ENCODE measurements at places on chromosomes 6 and 20. TPM values are rescaled to one million over a fixed set of nuclear protein-coding genes. Genes with fewer than 3 reads are reported as not detected.

GRCh38 chr6:29679962-29680361, 990 bp downstream of the ZFP57 start:
- DNase-seq: no peak

DNA sequence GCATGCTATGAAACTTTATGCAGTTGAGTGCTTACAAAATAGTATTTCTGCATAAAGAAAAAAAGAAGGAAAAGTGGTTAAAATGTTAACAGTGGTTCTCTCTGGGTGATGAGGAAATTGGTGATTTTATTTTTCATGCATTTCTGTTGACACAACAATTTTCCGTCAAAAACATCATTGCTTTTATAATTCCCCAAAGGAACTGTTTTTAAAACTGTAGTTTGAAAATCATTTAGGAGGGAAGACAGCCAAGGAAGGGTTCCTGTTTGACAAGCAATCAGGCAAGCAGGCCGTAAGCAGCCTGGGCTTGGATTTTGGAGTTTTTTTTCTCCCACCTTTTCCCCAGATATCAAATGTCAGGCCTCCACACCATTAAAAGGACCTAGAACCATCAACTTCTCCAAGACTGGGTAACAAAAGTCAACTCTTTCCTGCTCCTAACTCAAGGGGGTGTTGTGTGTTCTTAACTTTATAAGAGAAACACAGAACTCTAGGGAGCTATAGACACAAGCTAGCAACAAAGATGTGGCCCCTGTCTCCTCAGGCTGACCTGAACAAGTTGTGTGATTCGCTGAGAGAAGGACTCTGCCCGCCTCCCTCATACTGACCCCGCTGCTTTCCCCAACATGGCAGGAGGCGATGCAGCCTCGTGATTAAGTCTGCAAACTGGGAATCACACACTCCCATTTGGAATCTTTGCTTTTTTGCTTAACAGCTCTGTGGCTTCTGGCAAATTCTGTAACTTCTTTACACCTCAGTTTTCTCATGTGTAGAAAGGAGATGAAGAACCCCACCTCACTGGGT, 146.6 kb downstream of the BCAS1 start:
- no peak for DNase-seq

DNA sequence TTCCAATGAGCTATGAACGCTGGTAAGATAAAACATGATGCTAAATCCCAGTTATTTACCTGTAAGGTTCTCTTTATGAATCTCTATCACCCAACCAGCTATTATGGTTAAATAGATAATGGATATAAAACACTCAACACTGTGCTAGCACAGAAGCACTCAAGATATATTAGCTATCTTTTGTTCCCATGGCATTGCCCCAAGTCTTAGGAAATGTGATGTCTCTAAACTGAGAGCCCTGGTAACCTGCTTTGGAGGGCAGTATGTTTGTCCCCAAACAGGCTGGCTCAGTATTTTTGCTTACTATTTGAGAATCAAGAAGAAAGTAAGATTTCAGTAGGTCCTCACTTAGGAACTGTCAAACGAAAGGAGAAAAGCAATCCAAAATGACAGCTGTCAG, 90.5 kb downstream of the BTBD9 start:
- no peak for DNase-seq

DNA sequence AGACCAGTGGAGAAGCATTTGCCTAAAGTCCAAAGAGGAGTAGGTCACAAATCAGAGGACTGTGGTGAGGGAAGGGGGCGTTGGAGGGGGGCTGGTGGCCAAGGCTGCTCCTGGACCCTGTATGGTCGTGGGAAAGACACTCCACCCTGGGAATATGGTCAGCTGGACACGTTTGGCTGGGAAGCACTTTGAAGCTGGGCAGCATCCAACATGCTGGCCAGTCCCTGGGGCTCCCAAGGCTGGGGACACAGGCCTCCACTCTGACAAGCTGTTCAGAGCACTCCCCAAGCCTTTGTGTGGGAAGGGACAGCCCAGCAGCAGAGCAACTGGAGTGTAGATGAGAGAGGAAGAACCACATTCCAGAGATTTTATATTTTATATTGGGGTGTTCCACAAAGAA, 203.2 kb downstream of the ANKRD60 start:
- no peak for DNase-seq

GRCh38 chr20:53926428-53927028, 143.9 kb downstream of the BCAS1 start:
- peak; percentile 45 for DNase-seq

GRCh38 chr6:2193931-2194330, 51.5 kb downstream of the GMDS start:
- DNase-seq: no peak

GRCh38 chr6:152750694-152751093, at the start of gene VIP:
VIP (plus strand) TSS chr6:152750797; CDS start chr6:152752178, 1,381 bp downstream.
- DNase-seq: no peak

GRCh38 chr6:29845405-29846006, 17.9 kb downstream of the HLA-G start:
- DNase-seq: peak; percentile 67

GRCh38 chr6:57021086-57021720, 25.3 kb upstream of the KIAA1586 start:
- DNase-seq: no peak

GRCh38 chr6:148771896-148772554, 25.2 kb downstream of the UST start:
- DNase-seq: no peak

DNA sequence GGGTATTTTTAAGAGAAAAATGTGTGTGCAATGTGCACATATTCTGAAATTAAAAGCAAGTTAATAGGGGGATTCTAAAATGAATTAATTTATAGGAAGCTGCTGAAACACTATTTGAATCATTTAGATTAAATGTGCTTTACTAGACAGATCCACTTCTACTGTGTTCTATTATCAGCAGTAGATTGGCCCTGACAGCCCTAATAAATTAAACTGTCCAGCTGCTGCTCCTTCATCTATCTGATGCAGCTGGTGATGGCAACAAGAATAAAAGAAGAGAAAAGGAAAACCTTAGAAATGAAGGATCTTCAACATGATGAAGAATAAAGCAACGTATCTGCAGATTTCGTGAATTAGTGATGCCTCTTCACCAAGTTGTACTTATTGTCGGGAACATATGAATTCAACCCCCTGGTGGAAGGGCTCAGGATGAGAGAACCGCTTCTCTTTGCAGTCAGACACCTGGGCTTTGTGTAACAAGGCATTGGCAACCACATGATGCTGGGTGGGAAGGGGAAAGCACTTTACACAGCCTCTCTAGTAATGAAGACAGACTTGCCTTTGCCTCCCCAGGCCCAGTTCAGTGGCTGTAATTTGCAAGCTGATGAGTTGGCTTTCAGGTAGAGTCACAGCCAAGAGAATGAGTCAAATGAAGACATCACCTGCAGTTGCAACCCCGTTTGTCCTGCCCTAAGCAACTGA, 94.4 kb downstream of the LAMP5 start:
- DNase-seq: no peak

- no peak for DNase-seq
Observed at GRCh38 chr6:46486181-46486580, 5.1 kb downstream of the RCAN2 start.

DNA sequence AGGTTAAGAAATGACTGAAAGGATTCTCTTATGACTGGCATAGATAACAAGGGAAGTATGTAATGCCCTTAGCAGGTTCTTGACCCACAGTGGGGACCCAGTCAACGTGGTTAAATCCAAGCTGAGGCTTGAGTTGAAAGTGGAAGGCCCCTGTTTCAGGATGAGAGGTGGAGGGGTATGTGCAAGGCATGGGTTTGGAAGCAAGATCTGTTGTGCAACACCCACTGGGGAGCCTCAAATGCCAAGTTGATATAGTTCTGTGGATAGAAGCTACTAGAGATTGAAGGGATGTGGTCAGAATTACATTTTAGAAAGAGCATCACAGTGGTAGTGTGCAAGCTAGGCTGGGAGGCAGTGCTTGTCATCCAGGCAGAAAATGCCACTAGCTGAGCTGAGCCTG, 5.1 kb downstream of the PABPC1L start:
- DNase-seq: peak; percentile 50

GRCh38 chr20:31446084-31446819, 5.8 kb downstream of the DEFB123 start:
- DNase-seq: no peak

GRCh38 chr6:127854009-127854408, 46.8 kb downstream of the THEMIS start:
- no peak for DNase-seq

- peak; percentile 25 for DNase-seq
Observed at GRCh38 chr6:72621291-72622093, at the start of gene KCNQ5. KCNQ5 (plus strand) TSS chr6:72622064.

DNA sequence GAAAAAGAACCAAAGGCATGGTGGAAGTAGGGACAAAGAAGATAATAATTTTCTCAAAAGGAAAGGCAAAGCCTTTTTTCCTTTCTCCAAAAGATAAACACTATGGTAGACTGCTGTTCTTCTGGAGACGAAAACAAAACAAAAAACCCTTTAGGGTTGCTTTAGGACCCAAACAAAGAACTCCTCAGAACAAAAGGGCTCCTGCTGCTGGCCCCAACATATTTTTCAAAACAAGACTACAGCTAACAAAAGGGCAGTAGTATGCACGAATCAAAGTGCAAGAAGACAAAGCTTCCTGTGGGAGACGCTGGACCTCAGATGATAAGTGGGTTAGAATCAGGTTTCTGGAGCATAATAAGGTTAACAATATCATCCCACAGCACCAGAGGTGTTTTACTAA, 15.8 kb downstream of the NCOA5 start:
- DNase-seq: no peak

GRCh38 chr6:20511852-20512251, 22.4 kb upstream of the CDKAL1 start:
- no peak for DNase-seq

DNA sequence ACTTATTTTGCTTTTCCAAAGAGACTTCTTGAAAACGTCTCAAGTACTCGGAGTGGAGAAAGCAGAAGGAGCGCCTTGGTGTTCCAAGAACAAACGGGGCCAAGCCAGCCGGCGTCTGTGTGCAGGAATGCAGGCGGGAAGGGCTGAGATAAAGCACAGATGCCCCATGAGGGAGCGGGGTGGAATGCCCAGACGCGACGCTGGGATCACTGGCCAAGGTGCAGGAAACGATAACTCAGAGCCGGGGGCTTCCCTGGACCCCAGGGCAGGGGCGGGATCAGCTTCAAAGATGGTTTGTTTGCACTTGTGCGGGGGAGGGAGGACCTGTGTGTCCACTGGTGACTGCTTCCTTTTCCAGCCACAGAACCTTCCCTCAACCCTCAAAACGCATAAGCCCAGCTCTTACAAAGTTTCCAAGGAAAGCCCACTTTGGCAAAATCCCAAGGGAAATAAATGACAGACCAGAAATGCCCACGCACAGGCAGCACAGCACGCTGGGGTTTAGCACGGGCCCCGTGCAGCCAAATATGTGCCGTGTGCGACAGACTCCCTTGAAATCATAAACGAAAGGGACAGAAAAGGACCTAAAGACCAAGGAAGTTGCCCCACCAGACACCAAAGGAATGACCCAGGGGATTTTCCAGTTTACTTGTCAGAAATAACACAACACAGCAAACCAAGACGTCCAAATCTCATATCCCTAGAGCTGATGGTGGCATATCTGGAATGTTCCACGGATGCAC, 113.9 kb downstream of the NFATC2 start:
- no peak for DNase-seq

DNA sequence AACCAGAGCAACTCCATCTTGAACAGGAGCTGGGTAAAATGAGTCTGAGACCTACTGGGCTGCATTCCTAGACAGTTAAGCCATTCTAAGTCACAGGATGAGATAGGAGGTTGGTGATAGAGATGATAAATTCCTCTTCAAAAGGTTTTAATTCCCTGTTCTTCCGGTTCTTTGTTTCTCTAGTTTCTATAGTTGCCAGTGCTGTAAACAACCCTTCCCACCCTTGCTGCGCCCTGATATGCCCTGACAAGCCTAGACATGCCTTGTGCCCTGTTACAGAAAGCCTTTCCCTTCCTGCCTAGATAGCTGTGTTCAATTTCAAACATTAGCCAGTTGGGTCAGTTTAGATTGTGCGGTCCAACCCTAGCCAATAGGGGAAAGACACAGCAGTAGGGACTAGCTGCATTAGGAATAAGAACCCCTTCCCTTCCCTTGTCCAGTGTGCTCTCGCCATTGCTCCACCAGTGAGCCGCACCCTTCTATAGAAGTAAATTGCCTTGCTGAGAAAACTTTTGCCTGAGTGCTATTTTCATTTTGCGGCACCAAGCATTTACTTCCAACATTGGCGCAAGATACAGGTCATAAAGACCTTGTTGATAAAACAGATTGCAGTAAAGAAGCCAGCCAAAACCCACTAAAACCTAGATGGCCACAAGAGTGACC, 52.5 kb upstream of the CCN2 start:
- no peak for DNase-seq

GRCh38 chr6:75409928-75410327, 83.7 kb downstream of the FILIP1 start:
- DNase-seq: no peak

- no peak for DNase-seq
Observed at GRCh38 chr6:101013612-101014195, 132.6 kb upstream of the ASCC3 start.

GRCh38 chr20:54340667-54341081, 132.8 kb downstream of the PFDN4 start:
- no peak for DNase-seq

DNA sequence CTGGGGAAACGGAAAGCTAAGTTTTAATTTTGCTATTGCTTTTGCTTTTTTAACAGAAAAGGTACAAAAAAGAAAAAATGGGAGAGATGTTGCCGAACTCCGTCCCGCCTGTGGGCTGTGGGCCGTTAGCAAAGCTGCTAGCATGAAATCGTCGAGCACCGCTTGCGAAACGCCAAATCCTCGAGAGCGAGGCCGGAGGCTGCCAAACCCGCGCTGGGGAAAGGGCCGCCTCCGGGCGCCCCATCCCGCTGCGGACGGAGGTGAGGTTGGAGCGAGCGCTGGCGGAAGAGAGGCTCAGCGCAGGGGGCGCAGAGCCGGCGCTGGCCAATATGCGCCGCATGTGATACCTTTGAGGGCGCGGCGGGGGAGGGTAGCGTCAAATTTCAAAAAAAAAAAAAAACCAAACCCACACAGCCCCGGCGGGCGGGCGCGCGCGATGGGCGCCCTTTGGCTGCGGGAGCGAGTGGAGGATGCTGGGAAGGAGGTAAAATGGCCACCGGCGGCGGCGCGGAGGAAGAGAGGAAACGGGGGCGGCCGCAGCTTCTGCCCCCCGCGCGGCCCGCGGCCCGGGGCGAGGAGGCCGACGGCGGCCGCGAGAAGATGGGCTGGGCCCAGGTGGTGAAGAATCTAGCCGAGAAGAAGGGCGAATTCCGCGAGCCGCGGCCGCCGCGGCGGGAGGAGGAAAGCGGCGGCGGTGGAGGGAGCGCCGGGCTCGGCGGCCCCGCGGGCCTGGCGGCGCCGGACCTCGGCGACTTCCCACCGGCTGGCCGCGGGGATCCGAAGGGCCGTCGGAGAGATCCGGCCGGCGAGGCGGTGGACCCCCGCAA, at the start of gene ZCCHC3:
Gene ZCCHC3, plus strand, starts transcription at position 473 of the 827 bp plus-strand sequence. Its CDS starts 17 bp downstream, at position 490.
- DNase-seq: peak; percentile 91

ADTRP gene
- total RNA-seq: 62.4 TPM

OPRM1 gene
- not detected for total RNA-seq

ERVFRD-1 gene
- not detected for total RNA-seq

PAX1 gene
- not detected for total RNA-seq

COX7A2 gene
- total RNA-seq: 311 TPM

SLX4IP gene
- 10.9 TPM for total RNA-seq

ELMO2 gene
- 63.9 TPM for total RNA-seq

LRRN4 gene
- total RNA-seq: not detected

SLCO4A1 gene
- 26.1 TPM for total RNA-seq

LRFN2 gene
- 0.12 TPM for total RNA-seq

TBX18 gene
- not detected for total RNA-seq

SLC4A11 gene
- 0.53 TPM for total RNA-seq

ZC2HC1B gene
- not detected for total RNA-seq
